Urothelium cell line (cell line): ENCODE measurements at places on chromosomes 2 and 18.

DNA sequence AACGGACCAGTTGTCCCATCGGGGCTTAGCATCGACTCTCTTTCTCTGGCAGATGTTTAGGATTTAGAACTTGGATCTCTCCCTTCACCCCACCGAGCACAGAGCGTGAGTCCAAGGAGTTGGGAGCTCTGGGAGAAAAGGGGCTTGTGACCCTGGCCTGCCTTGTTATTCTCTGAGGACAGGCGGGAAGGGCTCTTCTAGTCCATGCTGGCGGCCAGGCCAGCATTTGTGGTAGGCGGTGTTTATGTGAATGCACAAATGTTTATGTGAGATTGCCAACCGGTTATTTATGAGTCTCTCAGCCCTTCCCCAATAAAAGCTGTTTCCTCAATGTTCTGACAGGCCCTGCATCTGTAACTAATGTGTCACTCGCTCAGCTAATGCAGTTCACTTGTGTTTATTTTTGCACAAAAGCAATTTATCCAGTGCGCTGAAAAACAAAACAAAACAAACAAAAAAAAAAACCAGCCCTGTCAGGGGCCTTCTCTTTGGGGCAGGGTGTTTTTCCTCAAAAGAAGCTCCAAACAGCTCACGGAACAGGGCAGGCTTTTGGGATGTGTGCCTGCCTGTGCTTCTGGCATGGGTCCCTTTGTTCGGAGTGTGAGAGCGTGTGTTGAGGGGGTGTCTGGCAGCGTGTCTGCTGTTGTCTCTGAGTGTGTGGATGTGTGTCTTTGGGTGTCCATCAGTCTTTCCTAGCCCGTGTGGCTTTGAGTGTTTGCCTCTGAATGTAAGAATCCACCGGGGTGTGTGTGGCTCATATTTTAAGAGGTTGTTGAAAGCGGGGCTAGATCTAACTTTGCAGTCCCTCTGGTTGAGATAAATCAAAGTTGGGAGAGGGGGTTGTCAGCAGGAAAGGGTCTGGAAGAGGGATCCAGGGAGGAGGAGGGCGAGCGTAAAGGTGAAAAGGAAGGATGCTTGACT, 52.8 kb upstream of the HAAO start:
- no peak for DNase-seq

GRCh38 chr2:172177581-172177980, 74.9 kb upstream of the DLX2 start:
- no peak for DNase-seq

DNA sequence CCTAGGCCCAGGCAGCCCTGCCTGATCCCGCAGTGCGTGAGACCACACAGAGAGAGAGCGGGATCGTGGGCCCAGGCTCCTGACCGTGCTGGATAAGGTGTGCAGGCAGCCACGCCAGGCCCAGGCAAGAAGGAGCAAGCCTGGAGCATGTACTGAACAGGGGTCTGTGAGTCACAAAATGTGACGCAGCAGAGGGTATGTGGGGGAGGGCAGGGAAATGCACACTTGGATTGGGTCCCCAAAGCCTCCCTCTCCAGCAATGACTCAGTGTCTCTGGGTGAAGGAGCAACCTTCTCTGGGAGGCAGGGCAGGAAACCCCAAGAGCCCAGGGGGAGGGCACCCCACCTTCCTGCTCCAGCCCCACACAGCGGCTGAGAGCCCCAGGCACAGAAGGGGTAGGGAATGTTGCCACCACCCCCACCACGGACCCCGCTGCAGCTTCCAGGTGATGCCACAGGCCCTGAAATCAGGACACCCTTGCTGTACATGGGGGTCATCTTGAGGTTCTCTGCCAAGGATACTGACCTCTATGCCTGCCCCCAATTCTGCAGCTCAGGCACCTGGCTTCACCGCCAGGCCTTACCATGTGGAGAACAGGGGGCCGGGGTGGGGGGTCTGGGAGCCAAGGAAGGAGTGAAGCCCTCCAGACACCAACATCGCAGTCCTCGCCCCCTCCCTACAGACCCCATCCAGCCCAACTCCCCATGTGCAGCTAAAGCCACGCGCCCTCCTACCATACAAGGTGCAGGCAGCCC, 1.3 kb upstream of the GPC1 start:
- DNase-seq, result peak; percentile 92

DNA sequence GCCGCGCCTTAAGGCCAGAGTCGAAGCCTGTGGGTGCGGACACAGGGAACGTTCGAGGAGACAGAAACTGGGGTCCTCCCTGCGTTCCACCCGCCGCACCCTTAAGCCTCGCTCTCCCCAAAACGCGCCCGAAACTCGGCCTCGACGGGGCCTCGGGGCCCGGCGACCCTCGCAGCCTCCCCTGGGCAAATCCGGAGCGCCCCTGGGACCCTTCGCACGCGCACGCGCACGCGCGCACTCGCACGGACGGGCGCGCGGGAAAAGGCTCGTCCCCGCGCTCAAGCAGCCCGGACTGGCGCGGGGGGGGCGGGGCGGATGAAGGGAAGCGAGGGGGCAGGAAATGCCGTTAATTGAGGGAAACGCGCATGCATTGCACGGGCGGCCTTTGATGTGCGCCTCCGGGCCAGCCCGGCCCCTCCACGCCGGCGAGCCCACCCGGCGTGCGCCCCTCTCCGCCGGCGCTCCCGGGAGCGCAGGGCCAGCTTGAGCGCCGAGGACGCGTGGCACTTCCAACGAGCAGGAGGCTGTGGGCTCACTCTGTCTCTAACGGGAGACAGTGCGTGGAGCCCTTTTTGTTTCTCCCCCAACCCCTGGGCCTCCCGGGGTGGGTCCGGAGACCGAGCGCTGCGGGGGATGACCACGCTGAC, 5.4 kb upstream of the SALL3 start:
- DNase-seq, result peak; percentile 67

DNA sequence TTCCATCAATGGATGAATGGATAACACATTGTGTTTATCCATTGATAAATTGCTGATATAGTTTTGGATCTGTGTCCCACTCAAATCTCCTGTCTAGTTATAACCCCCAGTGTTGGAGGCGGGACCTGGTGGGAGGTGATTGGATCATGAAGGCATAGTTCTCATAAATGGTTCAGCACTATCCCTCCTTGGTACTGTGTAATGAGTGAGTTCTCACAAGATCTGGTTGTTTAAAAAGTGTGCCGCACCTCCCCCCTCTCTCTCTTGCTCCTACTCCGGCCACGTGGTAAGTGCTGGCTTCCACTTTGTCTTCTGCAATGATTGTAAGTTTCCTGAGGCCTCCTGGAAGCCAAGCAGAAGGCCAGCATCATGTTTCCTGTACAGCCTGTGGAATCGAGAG, 23.9 kb upstream of the SPATA3 start:
- no peak for DNase-seq

DNA sequence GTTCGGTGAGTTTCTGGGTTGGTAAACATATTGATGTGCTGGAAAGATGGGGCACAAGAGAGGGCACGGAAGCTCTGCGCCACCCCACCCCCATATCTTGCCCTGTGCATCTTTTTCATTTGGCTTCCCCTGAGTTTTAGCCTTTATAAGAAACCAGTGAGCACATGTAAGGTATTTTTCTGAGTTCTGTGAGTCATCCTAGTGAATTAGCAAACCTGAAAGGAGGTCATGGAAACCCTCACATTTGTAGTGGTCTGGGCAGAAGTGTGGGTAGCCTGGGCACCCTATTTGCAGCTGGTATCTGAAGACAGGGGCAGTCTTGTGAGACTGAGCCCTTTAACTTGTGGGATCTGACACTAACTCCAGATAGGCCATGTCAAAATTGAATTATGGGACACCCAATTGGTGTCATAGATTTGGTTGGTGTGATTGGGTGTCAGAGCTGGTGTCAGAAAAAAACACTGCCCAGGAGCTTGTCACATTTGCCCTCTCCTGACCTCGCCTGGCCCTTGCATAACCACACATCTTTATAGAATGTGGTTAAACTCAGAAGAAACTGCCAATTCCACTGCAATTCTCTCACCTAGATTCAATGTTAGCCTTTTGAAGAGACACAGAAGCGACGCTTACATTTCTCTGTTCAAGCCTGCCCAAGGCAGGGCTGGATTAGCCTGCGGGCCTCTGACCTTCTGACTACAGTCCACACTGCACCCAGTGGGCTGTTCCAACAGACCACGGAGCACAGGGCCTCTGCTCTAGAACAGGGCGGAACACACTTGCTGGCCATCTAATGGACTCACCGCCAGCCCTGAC, 12.0 kb upstream of the GALM start:
- DNase-seq, result no peak

DNA sequence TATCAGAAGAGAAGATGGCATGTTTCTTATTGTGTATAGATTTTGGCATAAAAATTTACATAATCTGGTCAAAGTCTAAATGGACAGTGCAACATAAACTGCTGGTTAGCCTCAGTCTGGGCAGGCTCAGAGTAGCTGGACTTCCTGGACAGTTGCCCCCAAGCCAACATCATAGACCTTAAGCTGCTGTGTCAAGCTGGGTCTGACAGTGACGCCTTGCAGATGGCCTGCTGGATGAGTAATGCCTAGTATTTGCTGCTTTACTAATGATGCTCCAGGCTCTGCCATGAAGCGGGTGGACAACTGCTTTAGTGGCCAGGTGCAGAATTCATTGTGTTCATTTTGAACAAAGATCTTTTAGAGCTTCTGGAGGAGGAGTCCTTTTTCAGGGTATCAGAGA, 603.7 kb upstream of the ZEB2 start:
- no peak for DNase-seq

DNA sequence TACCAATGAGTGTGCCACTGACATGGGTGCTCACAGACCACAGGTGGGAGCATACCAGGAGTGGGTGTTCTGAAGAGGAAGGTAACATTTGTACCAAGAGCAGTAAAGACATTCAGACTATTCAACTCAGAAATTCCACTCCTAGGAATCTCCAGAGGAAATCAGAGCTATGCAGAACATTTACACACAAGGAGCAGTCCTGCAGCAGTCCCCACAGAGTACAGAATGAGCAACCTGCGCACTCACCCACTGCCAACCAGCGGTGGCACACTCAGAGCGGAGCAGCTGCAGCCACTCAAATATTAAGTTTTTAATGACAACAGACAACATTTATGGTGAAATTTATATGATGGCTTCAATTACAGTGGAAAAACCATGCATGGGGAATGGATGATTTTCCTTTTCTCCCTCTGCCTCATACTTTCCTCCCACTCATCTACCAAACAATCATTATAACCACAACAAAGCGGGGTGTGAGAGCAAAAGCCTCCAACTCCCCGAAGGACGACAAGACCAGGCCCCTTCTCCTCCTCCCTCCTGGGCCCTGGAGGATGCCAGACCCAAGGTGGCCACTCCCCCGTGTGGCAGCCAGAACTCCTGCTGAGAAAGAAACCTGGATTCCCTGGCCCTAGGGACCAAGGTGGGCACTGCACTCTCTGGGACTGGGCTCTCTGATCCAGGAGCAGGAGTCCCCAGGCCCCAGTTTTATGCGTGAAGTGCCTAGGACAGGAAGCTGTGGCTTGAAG, 5.4 kb downstream of the HS6ST1 start:
- peak; percentile 74 for DNase-seq

DNA sequence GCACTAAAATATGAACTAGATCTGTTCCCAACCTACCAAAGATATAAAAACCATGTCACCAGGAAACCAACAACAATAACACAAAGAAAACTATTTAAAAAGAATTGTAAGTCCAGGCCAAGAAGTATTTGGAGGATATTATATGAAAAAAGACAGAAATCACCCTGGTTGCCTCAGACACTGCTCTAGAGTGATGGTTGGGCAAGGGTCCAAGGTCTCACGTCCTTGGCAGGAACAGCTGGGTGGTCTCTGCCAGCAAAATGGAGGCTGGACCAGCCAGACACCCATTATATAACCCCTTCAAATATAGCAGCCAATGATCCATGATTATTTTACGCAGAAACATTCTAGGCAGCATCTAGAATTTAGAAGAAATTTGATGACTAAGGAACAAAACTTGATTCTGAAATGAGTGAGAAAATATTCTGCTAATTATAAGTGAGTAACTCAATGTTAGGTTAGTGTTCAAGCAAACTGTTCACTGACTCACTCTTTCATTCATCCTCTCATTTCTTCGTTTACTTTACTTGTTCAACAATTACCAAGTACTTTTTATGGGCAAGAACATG, 35.4 kb downstream of the MRPL35 start:
- DNase-seq, result no peak

- peak; percentile 46 for DNase-seq
Measured at GRCh38 chr2:49616800-49617199, 462.5 kb upstream of the FSHR start.

DNA sequence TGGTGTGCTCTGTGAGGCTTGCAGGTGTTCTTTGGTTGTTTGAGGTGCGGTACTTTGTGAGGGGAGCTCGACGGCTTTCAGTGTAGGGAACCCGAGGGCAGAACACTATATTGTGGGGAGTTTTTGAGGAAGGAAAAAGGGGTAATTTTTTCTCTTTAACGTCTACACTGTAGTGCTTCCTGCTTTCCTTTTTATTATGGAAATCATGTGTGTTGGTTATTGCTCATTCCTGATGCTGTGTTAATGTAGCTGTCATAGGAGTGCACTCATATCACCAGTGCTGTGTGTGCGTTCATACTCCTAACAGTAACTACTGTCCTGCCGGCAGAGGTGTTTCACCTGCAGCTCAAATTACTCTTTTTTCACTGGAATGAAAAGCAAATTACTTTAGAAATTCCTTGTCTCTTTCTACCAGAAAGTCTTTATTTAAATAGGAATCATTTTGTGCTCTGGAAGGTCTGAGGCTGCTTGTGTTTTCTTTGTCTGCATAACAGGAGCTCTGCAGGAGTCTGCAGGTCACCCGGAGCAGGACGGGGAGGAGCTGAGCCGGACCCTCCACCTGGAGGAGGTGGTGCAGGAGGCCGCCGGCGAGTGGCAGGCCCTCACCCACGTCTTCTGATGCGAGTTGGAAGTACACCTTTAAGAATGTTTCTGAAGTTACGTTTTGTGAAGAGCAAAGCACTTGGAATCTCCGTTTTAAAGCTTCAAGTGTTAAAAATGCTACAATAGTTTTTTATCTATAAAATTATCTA, 145.5 kb downstream of the ZNF236 start:
- no peak for DNase-seq

DNA sequence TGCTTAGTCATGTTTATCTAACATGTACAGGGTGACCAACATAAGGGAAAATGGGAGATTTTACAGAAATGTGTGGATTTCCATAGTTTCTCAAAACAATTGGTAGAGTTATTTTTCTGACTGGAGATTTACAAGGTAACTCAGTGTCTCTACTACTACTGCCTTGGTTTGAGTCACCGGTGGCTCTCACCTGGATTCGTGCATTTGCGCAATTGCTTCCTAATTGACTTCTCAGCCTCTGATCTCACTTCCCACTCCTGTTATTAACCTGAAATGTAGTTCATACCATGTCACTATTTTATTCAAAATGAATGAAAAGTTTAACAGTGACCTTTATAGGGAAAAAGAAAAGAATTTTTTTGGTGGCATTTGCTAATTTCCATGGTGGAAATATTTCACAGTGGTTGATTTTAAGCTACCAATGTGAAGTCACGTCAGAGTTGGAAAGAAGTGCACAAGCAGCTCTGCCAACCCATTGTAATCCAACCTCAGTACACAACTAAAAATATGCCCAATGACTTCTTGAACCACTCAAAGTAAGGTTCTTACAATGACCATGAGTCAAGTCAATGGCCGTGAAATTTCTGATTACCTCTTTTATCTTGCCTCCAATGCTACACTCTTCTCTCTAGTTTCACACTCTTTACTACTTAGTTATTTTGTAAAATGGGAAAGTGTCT, 94.0 kb downstream of the NYAP2 start:
- DNase-seq, result no peak

- peak; percentile 65 for DNase-seq
Measured at GRCh38 chr2:100755441-100755840, 64.5 kb upstream of the NPAS2 start.
